ENCODE measurements at places on chromosomes 6 and 20. TPM values are rescaled to one million over a fixed set of nuclear protein-coding genes. Genes with fewer than 3 reads are reported as not detected.

The PNPLA1 gene
- not detected for total RNA-seq

The SUMO4 gene
- total RNA-seq = 7.4 TPM

The HNF4A gene
- total RNA-seq = not detected

GRCh38 chr6:169989594-169989993 lies 238.2 kb downstream of the ERMARD start:
- H3K27ac ChIP-seq = no peak overlapping the region
- no peak overlapping the region for H3K4me3 ChIP-seq
- peaks cover 18% of the 10 kb centered on the region for H3K4me1 ChIP-seq
- DNase-seq = no peak

DNA sequence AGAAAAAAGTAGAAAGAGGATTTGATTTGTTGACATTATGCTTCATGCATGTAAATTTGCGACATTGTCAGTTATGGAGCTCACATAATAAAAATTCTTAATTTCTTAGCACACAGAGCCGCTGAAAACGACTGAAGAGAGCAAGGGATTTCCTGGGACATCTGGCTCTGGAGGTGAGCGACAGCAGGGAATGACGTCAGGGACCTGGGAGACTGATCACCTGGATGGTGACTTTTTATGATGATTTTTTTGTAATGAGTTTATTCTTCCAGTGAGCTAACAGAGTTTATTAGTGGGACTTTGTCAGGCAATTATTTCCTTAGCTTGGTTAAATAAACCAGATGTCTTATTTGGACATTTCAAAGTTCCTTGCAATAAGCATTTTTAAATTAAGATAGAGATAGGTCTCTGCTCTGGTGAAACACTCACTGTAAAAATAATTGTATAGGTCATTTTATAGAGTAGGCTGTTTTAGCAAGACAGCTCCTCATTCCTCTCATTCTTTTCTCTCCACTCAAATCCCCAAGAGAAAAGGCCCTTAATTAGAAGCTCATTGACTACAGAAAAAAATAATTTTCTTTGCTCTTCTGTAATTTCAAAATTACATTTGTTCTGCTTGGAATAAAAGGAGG lies 19.4 kb downstream of the TMEM200A start:
- peaks cover 21% of the 10 kb centered on the region for H3K4me1 ChIP-seq
- H3K27me3 ChIP-seq = peaks cover 4% of the 10 kb centered on the region
- peaks cover 7% of the 10 kb centered on the region for H3K36me3 ChIP-seq
- no peak for DNase-seq

DNA sequence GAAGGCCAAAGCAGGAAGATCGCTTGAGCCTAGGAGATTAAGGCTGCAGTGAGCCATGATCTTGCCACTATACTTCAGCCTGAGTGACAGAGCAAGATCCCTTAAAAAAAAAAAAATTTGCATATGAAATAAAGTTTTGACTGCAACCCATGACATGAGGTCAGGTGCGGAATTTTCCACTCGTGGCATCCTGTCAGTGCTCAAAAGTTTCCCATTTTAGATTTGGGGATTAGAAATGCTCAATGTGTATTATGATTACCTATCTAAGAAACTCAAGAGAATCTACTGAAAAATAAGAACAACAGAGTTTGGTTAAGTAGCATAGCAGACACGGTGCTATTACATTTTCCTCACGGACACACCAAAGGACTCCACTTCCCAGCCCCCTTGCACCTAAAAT lies 11.7 kb downstream of the SLC23A2 start:
- H3K36me3 ChIP-seq = peaks cover under 1% of the 10 kb centered on the region
- peaks cover 6% of the 10 kb centered on the region for H3K4me1 ChIP-seq
- no peak overlapping the region for H3K4me3 ChIP-seq
- H3K27ac ChIP-seq = no peak overlapping the region
- DNase-seq = no peak
- no peaks in the 10 kb centered on the region for H3K27me3 ChIP-seq

DNA sequence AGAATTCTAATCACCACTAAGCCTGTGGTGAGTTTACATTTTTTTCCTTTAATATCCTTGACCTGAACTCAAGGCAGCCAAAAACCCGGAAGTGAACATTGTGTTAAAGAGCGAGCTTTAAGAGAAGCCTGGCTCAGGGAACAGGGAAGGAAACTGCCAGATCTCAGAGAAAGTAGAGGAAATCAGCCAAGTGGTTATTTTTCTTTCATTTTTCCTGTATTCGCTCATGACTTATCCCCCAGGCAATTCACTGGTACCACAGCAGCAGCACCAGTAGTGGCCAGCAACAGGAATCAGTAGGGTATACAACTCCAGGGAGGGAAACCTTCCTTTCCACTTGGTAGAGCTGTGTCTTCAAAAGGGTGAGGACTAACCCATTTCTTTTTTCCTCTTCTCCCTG lies 89.6 kb upstream of the HMGCLL1 start:
- no peak overlapping the region for H3K4me3 ChIP-seq
- DNase-seq = no peak
- H3K27me3 ChIP-seq = no peaks in the 10 kb centered on the region
- H3K4me1 ChIP-seq = no peaks in the 10 kb centered on the region

- no peak overlapping the region for H3K27ac ChIP-seq
- no peaks in the 10 kb centered on the region for H3K4me1 ChIP-seq
- DNase-seq = no peak
- H3K27me3 ChIP-seq = peaks cover 2% of the 10 kb centered on the region
These were observed 52.1 kb downstream of the SOD2 start for GRCh38 chr6:159640722-159641482.

Data from activated CD8-positive, alpha-beta memory T cell treated with anti-CD3 and anti-CD28 coated beads, Interleukin-2, amount 10 ng/mL, durations not matched to agents 7 days and 5 days (primary cell).